Glomerular endothelial cell (primary cell): ENCODE measurements at places on chromosomes 2 and 18.

DNA sequence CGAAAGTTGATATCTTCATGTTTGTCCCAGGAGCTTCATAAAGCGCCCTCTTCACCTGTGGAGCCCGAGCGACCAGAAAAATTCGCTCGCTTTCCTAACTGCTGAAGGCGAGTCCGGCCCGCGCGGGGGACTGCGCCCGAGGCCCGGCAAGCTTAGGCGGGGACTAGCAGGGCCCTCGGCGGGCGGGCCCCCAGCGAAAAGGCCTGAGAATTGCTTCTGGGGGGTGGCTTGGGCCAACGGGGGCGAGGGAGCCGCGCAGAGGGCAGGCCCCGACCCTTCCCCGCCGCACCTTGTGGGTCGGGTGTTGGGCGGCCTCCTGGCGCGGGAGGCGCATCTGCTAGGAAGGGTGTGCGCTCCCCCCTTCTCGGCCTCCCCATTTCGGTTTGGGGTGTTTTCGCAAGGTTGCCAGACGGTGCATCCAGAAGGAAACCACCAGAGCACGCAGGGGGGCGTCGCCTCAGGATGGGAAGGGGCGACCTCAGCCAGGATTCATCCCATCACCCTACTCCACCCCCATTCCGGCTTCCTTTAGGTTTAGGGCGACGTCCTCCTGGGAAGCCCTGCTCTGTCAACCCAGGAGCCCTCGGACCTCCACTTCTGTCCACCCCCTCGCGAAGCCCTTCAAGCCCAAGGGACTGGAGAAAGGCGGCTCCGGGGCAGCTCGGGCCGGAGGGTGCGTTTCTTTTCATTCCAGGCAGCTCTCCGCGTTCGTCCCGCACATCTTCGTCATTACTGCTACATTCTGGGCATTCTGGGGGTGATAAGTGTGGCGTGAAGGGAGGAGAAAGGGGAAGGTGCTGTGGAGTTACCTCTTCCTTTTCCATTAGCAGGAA lies 9.1 kb downstream of the SP9 start:
- DNase-seq: no peak

GRCh38 chr18:63232826-63233225 lies 86.7 kb downstream of the BCL2 start:
- no peak for DNase-seq

DNA sequence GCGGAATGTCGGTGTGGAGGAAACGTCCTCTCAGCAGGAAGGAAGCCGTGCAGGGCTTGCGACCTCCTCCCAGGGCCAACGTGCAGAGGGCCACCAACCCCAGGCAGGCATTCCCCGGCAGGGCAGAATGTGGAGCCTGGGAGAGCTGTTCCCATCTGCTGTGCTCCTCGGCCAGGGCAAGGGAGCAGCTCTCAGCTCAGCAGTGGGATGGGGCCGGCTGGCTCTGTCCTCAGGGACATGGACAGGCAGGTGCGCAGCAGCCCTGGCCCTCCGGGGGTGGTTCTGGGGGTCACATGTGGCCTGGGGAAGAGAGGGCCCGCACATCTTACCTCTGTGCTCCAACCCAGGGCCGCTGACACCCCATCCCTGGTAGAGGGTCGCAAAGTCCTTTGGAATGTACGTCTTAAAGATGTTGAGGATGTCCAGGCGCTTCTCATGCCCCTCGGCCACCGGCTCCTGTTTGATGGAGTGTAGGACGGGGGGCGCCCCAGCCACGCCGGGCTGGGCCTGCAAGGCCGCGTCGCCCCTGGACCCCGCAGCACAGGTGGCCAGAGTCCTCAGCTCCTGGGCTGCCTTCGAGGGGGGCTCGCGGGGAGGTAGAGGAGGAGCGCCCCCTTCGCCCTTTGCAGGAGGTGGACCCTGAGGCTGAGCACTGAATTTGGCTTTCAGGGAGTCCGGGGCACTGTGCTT lies 116.4 kb downstream of the ZNF516 start:
- no peak for DNase-seq

DNA sequence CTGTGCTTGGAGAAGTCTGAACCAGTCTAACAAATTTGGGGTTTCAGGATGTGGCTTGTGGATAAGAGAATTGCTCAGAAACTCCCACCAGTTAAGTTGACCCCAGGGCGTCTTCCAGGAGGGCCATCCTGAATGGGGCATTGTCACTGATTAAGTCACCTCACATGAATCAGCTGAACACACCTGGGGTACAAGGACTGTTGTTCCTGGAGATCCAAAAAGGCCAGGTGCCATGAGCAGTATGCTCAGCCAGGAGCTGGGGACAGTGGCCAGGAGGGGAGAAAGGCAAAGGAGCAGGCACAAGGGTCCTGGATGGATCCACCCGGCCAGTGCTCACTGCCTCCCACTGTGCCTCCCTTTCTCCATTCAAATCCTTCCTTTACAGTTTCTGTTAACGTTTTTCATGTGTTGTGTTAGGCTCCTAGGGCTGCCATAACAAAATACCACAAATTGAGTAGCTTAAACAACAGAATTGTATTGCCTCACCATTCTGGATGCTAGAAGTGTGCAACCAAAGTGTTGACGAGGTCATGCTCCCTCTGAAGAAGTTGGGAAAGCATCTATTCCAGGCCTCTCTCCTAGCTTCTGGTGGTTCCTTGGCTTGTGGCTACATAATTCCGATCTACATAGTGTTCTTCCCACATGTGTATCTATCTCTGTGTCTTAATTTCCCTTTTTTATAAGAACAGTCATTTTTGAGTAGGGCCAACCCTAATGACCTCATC lies 33.4 kb downstream of the TRABD2A start:
- DNase-seq: no peak

DNA sequence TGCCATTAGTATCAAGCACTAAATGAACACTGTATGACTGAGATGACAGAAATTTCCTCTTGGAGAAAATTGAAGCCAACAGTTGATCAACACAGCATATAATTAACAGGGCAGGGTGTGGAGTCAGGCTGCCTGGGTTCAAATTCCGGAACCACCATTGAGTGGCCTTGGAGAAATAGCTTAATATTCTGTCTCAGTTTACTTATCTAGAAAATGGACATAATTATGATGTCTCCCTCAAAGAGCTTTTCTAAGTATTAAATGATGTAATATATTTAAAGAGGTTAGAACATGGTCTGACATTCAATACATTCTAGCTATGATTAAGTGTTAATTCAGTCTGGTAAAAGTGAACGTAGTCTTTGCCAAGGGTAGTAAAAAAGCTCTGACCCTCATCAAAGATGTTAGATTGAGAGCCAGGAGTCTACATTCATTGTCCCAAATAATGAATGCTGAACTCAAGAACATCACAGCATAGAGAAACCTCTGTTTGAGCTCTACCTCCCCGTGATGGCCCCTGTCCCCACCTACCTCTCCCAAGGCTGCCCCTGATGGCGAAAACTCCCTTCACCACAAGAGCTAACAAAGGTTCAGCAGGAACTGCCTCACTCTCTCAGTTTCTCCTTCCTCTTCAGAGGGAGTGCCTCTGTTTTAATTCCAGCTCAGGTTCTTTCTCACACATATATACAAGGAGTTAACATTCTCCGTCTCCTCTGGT lies 2.7 kb upstream of the VWA3B start:
- no peak for DNase-seq

- DNase-seq: no peak
These were observed 151.8 kb downstream of the ANKRD30BL start for GRCh38 chr2:132009874-132010521.

- DNase-seq: no peak
These were observed 276.2 kb upstream of the TANK start for GRCh38 chr2:160884056-160884455.

DNA sequence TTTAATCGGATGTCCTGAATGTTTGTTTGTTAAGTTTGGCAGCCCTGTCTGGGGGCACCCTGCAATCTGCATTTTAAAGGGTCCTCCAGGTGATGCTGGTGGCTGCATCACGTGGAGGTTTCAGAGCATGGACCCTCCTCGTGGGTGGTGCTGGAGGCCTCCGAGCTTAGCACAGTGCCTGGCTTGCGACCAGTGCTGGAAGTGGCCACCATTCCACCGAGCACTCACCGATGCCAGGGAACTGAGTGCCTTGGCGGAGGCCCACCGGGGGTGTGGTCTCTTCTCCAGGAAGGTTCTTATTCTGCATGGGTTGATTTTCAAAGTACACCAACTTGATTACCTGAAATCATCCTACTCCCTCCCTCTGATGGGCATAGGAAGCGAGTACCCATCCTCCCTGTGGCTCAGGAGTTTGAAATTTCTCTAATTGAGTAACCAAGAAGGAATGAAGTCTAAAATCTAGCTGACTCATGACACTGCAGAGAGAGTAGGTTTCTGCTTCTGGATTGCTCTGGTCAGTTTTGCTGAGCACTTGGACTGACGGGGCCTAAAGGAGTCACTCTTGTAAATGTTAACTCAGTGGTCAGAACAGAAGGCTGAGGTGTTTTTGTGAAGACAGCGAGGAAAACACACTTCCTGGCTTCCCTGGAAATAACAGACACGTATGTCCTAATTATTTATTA lies 58.1 kb upstream of the SLC66A3 start:
- DNase-seq: no peak

DNA sequence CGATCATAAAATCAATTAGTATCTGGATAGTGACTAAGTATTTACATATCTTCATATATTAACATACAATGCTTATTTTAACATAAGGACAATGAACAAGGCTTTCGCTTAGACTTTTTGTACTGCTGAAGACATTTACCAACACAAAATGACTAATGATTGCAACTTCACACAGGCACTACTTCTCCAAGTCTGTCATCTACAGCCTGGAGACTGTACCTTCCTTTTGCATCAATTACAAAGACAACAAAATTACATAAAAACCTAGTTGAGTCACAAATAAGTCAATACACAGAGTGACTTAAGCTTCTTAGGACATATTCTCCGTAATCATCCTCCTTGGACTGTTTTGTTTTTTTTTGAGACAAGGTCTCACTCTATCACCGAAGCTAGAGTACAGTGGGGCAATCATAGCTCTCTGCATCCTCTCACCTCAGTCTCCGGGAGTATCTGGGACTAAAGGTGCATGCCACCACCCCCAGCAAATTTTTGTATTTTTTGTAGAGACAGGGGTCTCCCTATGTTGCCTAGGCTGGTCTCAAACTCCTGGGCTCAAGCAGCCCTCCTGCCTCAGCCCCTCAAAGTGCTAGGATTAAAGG lies 15.9 kb downstream of the PUM2 start:
- DNase-seq: no peak

DNA sequence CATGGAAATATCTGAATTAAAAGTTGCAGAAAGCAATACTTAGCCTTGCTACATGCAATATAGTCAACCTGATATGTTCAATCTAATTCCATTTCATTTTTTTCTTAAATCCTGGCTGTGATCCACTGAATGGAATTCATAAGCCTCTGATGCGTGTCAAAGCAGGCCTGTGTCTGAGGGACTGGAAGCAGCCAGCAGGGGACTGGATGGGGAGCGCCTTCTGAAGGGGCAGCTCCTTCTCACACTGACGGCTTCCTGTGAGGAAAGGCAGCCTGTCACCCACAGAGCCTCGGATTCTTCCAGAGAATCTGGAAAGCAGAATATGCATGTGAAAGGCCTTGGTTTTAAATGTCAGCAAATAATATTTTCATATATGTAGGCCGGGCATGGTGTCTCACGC lies 73.5 kb downstream of the KCNF1 start:
- DNase-seq: no peak

DNA sequence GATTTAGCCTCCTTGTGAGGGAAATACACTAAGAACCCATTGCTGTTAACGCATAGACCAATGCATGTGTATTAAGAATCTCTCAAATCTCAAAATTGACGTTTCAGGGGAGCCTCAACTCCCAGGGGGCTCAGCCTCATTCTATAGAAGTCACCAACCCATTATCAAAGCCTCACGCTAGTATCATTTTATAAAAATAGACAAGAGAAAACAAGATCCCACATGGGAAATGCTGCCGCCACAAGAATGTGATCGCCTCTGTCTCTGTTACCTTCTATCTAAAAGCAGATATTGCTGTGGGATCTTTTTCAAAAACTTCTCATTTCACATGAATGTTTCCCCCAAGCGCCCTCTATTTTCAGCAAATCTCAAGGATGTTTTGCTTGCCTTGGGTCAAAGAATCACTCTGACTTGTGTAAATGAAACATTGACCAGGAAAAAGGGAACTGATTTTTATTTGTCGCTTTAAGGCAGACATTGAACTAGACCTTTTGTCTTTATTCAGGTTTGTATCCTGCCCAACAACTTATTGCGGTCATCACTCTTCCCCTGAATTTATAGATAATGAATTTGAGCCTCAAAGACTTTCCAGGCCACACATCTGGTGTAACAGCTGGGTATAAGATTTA lies 679.0 kb upstream of the ID2 start:
- DNase-seq: no peak

DNA sequence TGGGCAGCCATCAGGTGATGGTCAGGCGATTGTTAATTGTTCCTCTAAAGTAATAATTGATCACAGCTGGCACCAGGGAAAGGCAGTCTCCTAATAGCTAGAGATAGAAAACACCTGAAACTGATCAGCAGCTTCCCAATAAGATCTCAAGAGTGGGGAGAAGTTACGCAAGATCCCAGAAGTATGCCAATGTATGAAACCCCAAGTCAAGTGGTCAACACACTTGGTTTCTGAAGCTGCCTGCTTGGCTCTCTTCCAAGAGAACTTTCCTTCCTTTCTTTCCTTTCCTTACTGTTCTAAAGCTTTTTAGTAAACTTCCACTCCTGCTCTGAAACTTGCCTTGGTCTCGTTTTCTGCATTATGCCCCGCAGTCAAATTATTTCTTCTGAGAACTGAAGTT lies 201.6 kb upstream of the SKOR2 start:
- no peak for DNase-seq

GRCh38 chr2:197705912-197706838 lies 1.0 kb downstream of the MARS2 start:
- DNase-seq: no peak

DNA sequence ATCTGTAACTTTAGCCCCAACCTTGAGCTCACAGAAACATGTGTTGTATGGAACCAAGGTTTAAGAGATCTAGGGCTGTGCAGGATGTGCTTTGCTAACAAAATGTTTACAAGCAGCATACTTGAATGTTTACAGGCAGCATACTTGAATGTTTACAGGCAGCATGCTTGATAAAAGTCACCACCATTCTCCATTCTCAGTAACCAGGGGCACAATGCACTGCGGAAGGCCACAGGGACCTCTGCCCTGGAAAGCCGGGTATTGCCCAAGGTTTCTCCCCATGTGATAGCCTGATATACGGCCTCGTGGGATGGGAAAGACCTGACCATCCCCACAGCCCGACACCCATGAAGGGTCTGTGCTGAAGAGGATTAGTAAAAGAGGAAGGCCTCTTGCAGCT lies 52.4 kb downstream of the LONRF2 start:
- no peak for DNase-seq

GRCh38 chr2:25215232-25215631 lies 46.9 kb upstream of the POMC start:
- DNase-seq: no peak

GRCh38 chr18:74654638-74655037 lies 57.0 kb downstream of the ZNF407 start:
- DNase-seq: no peak
